ENCODE measurements at places on chromosomes 1 and 21. TPM values are rescaled to one million over a fixed set of nuclear protein-coding genes. Genes with fewer than 3 reads are reported as not detected.
A peak's percentile ranks its signal among the peaks of the same experiment; 100 is the strongest.

TNFSF4 gene
- 2.0 TPM for total RNA-seq

C8A gene
- not detected for total RNA-seq

ZNF593 gene
- 19.3 TPM for total RNA-seq

KDF1 gene
- not detected for total RNA-seq

GNG12 gene
- total RNA-seq: 144 TPM

MAN1C1 gene
- total RNA-seq: 0.26 TPM

PLCH2 gene
- total RNA-seq: under 0.01 TPM

LCE1E gene
- not detected for total RNA-seq

GRCh38 chr1:6259491-6260362 is 1.2 kb downstream of the GPR153 start:
- peak; percentile 24 for DNase-seq

DNA sequence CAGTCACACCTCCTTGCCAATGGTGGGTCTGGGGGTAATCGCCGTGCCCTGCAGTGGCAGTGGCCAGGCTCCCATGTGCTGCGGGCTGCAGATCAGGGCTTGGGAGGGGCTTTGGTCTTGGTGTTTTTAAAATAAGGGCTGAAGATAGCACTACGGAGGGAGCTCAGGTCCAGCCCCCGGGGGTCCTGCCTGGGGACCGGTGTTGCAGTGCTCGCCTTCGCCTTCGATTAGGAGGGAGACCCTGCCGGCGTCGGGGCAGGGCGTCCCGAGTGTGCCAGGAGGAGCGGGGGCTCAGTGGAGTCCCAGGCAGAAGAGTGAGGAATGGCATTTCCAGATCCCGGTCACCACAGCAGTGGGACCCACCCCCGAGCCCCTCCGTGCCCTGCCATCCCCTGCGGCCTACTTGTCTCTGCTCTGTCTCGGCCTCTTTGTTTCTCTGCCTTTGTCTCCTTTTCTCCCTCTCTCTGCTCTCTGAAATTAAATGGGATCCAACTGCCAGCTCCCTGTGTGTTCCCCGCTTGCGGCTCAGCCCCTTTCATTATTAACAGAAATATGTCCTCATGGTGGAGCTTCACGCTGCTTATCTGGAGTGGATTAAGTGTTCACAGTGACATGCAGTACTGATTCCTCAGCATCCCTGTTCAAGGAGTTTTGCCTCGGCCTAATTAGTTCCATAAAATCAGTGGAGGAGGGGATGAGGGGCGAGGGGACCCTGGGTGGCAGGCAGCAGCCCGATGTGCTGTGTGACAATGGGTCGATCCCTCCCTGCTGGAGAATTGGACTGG is 44.4 kb downstream of the DMRTB1 start:
- DNase-seq: no peak

GRCh38 chr1:236716160-236716559 is 29.9 kb downstream of the ACTN2 start:
- peak; percentile 7 for DNase-seq

DNA sequence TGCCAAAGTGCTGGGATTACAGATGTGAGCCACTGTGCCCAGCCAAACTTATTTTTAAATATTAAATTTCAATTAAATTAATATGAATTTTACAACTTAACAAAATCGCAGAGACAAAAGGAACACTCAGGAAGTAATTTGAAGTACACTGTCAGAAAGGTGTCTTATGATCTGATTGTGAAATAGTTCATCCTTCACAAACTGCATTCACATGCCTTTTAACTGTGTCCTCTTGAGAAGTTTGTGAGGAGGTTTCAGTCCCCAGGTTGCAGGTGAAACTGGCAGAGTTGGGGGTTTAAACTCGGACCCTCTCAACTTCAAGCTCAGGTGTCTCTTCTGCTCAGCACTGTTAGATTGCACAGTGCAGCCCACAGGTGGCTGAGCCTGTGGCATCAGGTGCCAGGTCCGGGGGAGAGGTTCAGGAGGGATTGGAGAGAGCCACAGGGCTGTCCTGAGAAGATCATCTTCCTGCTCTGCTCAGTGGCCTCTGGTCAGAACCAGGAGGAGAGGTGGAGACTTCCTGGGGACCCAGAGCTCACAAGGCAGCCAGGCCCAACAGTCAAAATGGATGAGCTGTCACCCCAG is 152.3 kb upstream of the RAB4A start:
- no peak for DNase-seq

- no peak for DNase-seq
These were observed 149.3 kb downstream of the TGFB2 start for GRCh38 chr1:218494449-218494852.

- no peak for DNase-seq
These were observed 158.3 kb downstream of the TOMM20 start for GRCh38 chr1:234970401-234970730.

- DNase-seq: no peak
These were observed 135.9 kb upstream of the CHRM3 start for GRCh38 chr1:239250353-239251035.

- DNase-seq: no peak
These were observed 55.2 kb downstream of the LRRN2 start for GRCh38 chr1:204630132-204630905.

- DNase-seq: no peak
These were observed 34.4 kb downstream of the PHC2 start for GRCh38 chr1:33396188-33397124.

DNA sequence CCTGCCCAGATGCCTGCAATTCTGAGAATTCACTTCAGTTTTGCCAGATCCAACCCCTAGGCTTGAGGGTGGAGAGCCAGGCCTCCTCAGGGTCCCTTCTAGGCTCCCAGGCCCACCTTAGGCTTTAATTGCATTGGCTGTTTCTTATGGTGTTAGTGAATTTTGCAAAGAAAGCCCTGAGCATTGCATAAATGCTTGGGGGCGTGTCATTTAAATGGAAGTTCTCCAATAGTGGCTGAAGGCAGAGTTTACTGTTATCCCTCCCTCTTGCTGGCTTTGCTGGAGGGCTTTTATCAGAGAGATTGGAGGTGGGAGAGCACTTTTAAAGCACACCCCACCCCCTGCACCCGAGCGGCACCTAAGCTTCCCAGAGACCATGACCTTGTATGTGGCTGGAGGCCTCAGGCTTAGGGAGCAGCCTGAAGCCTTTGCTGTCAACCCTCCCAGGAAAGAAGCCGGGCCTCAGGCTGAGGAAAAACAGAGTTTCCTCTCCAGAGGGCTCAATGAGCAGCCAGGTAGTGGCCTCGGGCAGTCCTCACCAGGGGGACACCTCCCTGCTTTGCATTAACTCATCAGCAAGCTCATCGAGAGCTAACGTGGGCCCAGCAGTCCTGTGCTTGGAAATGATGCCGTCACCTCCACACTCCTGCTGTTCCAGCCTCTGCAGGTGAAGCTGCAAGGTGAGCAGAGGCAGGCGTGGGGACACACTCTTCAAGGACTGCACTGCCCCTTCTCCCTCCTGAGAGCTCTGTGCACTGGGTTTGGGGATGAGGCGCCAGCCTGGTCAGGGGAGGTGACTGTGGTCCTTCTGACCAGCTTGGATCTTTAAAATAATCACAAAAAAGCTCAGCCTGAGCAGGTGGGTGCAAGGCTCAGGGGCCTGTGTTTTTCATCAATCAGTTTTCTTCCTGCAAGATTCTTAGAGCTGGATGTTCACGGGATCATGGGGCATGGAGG is 58.0 kb downstream of the STUM start:
- no peak for DNase-seq

GRCh38 chr21:39882839-39883195 is 15.6 kb downstream of the PCP4 start:
- no peak for DNase-seq

DNA sequence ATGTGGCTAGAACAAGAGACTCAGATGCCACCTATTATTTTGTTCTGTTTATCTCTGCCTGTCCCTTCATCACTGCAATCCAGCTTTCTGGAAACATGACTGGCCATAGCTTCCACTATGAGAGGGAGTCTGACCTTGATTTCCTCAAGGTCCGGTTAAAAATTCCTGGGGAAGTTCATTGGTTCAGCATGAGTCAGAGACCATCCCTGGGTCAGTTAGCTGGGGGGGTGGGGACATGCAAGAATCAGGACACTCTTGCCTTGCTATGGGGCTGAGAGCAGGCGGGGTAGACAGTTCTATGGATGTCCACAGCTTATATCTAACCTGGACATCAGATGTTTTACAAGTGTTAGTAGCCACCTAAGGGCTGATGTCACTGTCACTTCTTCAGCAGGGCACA is 81.1 kb downstream of the TENT5C start:
- peak; percentile 75 for DNase-seq

DNA sequence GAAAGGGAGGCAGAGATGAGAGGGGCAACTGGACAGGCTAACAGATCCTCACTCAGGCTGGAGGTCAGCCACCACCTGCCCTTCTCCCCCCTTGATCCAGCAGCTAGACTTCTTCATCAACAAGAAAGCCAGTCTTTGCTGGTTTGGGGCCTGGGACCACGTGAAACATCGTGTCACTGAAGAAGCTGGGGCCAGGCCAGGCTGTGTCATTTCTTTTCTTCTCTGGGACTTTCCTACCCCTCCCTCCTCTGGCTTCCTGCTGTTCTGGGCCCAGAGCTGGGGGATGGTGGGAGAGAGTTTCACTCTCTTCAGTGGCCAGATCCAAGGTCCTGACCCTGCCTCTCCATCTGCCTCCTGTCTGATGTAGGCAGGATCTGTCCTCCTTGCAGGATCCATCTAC is 18.1 kb upstream of the SLC26A9 start:
- DNase-seq: no peak

DNA sequence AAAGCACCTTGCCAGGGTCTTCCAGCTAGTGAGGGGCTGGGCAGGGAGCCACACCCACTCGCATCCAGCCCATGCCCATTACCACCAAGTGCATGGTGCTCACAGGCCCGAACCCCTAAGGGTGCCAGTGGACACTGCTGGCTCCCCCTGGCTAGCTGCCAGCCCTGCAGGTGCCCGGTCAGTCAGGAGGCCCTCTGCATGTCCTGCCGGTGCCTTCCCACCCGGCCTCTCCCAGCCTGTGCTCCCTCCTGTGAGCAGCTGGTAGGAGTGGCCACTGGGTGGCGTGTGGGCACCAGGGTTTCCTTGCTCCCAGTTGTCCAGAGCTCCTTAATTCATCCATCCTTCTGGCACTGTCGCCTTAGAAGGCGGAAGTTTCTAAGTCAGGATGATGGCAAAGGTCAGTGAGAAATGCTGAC is 33.4 kb downstream of the QSOX1 start:
- peak; percentile 18 for DNase-seq

- no peak for DNase-seq
These were observed 13.2 kb upstream of the NPHP4 start for GRCh38 chr1:6005276-6005917.

DNA sequence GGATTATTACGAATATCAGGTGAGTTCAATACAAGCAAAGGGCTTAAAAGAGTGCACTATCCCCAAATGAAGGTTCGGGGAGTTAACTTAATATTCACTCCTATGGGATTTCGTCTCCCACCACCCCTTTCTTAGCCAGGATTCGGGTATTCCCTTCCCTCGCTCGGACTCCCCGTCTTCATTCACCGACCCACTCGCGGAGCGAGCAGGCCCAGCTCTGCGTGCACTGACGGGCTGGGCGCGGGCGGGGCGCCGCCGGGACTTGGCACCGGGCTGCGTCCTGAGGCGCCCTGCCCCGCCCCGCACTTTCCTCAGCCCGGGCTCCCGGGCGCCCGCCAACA is 7.7 kb upstream of the MPZL1 start:
- DNase-seq: no peak

DNA sequence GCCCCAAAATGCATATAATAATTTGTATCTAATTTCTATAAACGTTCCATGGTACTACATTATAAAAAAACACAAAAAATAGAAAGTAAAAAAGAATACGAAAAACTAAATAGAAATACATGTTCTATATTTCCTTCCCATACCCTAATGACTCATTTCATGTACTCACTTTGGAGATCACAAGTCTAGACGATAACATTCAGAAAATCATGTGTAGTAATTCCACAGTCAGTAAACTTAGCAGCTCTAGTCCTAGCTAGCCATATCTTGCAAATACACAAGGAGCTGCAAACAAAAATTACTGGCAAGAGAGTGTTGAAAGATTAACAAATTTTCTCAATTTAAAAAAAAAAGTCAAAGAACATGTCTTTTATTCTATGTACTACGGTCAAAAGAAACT is 1.4 kb downstream of the GOLPH3L start:
- peak; percentile 32 for DNase-seq

DNA sequence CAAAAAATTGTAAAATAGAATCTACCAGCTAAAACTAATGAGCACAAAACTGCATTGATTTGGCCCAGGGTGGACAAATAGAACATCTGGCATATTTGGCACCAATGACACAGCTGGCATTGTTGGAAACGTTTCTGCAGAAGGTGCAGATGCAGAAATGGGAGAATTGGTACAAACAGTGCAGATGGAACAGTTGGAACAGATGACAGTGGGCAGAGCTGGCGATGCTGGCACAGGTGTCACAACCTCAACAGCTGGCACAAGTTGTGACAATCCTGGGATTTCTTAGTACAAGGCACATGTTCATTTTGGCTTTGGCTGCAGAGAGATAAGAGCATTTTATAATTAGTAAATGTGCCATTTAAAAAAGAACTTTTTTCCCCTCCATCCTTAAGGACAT is 91.1 kb upstream of the ZBTB18 start:
- DNase-seq: no peak

DNA sequence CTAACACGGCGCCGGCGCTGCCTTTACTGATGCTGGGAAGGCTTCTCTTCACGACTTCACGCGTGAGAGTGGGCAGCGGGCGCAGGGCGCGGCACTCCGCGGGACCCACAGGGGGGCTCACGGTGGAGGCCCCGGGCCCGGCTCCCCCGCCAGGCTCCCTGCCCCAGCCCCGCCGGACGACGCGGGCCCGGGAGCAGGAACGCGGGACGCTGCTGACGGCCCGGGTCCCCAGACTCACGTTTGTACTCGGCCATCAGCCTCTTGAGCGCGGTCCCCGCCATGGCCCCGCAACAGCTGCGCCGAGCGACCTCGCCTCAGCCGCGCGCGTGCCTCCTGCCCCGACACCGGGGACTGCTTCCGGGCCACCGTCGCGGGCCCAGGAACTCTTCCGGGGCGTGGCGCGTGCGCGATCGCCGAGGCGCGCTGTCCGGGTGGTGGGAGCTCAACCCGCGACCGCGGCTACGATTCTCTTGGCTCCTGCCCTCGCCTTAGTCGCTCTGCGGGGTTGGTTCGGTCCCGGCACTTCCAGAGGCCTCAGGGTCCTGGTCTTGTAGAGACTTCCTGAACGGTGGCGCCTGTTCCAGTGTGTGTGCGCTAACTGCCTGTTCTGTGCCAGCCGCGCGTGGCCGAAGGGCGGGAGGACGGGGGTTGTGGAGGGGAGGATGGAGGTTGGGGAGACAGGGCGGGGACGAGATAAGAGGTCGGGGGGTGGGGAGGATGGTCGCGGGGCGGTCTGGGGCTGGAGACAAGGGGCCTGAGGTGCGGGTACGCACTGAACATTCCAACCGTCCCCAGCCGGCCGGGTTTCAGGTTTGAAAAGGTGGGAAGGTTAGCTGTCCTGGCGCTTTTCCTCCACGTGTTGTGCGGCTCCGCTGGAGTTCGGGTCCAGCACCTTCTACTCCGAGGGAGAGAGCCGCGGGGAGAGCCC is at the start of gene UBE2G2:
TSS of gene UBE2G2 (minus strand) at position 353 of the 928 bp plus-strand sequence. CDS start at position 281, 72 bp downstream.
- DNase-seq: peak; percentile 49

- no peak for DNase-seq
These were observed 30.0 kb downstream of the SOX13 start for GRCh38 chr1:204102739-204103430.

GRCh38 chr1:29544406-29544805 is 308.1 kb downstream of the PTPRU start:
- no peak for DNase-seq

GRCh38 chr1:7478809-7479499 is 292.1 kb upstream of the VAMP3 start:
- no peak for DNase-seq

GRCh38 chr1:52623812-52624211 is 9.2 kb upstream of the SHISAL2A start:
- DNase-seq: no peak
